Panc1 (cell line): ENCODE measurements at places on chromosomes 4 and X. TPM values are rescaled to one million over a fixed set of nuclear protein-coding genes. Genes with fewer than 3 reads are reported as not detected.

- peak; percentile 54 for DNase-seq
Measured at GRCh38 chr4:182925298-182925757, 8.1 kb upstream of the DCTD start.

GRCh38 chrX:154123241-154124219, 20.5 kb upstream of the OPN1LW start:
- DNase-seq: no peak

DNA sequence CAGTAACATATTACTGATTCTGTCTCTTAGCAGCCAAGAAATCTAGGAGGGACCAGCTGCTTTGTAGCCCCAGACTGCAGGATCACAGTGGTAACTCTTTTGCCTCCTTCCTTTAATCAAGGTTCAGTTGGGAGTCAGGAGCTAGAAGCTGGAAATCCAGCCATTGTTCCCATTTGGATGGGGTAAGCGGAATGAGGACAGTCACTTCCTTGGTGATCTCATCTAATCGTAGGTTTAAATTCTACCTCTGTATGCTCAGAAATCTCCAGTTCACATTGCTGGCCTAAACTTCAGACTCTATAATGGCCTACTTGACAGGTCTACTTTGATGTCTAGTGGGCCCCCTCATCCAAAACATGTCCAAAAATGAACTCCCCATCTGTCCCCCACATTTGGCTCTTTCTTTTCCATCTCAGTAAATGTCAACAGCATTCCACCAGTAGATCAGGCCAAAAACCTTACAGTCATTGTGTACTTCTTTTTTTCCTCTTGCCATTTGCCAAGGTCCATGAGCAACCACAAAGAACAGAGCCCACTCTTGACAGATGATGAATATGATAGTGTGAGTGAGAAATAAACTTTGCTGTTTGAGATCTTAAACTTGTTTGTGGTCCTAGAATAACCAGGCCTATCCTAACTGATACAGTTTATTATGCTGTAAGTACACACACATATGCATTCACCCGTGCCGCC, 40.1 kb downstream of the WWC2 start:
- DNase-seq: no peak

DNA sequence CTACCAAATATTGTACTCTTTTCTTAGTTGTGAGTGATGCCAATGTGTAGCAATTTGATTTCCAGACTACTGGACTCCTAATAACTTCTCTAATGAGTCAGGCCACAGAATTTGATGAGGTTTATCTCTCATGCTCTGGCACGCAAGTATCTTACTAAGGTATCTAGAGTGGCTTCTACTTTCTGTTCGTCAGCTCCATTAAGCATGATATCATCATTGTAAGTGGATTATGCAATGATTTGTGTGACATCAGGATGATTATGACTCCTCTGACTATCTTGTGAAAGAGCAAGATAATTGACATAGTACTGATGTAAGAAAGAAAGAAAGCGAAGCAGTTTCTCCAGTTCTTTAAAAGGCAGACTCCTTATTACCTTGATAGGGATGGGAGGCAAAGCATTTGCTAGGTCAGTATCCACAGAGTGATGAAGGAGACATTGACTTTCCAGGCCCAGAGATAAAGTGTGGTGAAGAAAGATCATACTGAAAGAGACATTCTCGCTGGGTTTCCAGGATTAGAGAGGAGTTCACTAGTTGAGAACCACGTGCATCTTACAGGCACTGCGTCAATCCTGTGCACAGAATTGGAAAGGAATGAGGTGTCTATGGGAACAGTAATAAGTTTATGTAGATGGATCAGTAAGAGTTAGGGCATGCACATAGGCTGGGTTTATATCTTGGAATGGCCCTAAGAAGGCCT, 161.9 kb upstream of the STK26 start:
- DNase-seq: no peak

ZBTB49 gene
- 4.2 TPM for total RNA-seq

- DNase-seq: no peak
Measured at GRCh38 chr4:95959633-95960032, 119.7 kb downstream of the PDHA2 start.

MAML3 gene
- total RNA-seq: 7.7 TPM

GRCh38 chr4:10721616-10722015, 37.0 kb upstream of the CLNK start:
- DNase-seq: no peak

NR3C2 gene
- 0.26 TPM for total RNA-seq

DNA sequence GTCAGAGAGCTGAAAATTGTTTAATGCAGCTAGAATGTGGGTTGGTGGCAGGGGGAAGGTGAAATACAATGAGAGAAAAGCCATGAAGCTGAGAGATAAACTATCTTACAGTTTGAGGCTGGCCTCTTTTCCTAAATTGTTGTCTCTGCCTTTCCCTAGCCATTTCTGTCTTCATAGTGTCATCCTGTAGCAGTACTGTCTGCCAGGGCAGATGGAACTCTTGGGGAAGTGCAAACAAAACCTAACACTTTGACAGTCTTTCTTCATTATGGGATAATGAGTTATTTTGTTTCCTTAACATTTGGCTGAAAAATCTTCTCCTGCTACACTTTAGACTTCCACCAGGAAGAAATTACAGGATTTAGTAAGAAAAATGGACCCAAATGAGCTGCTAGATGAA, 197.8 kb upstream of the ARX start:
- DNase-seq: no peak

GRCh38 chr4:15690020-15690809, 8.6 kb downstream of the FAM200B start:
- DNase-seq: no peak

DNA sequence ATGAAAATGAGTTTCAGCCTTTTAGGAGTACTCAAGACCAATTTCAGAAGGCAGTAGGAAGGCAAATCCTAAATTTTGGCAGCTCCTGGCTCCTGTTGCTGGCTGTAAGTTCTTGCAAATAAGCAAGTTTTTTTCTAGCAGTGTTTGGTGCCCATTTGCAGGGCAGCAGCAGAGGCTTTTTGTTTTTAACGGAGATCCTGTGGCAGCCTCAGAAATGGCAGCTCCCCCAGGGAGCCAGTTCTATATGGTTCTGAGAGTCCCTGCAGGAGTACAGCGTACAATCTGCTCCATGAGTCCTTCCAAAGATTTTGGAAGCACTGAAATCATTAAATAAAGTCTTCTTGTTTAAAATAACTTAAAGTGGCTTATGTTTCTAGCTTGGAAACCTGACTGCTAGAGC, 171.9 kb downstream of the NDST4 start:
- DNase-seq: no peak

DNA sequence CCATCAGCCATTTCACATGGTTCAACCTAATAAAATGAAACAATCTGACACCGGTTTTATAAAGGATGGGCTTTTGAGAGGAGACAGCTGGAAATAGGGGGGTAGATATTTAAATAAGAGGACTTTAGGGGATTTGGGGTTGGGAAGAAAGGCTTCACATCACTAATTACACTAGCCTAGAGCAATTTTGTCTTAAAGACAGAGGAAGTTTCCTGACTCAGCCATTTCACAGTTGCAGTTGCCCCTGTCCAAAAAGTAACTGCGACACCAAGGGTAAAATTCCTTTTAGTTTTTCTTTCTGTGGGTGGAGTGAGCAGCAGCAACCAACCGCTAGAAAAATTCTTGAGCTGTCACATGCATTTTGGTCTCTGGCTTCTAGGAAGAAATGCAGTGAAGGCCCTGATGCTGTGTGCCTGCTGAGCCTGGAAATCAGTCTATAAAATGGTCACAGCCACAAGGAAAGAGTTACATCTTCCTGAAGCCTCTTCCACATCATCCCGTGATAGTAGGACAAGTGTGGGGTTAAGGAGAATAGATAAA, 233.6 kb downstream of the ZNF674 start:
- DNase-seq: no peak

PABPC1L2B gene
- total RNA-seq: not detected

CDX4 gene
- total RNA-seq: not detected

GC gene
- 0.31 TPM for total RNA-seq

GRCh38 chrX:44068043-44068442, 94.9 kb upstream of the NDP start:
- no peak for DNase-seq

DNA sequence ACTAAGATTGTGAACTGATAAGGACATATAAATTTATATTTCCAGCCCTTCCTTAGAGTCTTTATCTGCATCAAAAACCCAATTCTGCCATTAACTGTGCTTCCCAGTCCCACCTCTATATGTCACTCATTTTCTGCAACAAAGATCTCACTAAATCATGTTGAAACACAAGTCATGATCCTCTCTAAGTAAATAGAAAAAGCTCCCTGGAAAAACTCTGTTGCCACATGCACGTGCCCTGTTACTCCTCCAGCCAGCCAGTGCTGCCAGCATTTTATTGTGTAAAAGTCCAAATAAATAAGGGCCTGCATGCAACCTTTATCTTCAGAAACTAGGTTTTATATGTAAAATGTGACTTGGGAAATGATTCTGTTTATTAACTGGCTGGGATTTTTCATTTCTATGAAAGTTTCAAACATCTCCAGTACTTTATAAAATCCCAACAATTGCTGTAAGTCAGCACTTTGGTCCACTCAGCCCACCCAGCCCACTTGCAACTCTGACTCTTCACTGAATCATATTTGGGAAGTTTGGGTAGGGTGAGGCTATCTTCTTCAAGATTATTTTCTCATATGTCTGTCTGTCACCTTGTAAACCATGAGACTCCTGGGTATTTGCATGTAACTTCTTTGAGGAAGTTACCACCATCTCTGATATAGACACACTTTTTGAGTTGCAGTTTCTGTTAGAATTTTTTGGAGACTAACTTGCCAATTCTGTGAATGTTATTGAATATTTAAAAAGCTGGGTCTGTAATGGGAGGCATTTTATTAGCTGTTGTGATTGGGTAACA, 40.0 kb upstream of the SMARCA5 start:
- no peak for DNase-seq

DNA sequence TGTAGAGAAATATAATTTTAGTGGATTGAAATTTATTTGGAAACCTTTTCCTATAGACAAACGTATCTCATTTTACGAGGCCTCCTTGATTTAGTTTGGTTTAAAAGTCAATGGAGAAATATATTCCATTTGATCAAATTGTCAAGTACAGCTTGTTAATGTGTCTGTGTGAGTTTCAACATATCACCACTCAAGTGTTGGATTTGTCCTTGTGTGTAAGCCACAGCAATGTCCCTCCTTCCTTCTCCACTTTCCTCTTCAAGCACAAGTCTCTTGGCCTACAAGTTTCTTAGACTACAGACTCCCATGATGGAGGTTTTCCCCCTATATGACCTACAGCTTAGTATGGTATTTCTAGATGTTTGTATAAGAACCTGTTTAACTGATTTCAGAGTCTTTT, 104.7 kb downstream of the SYNPO2 start:
- no peak for DNase-seq

DNA sequence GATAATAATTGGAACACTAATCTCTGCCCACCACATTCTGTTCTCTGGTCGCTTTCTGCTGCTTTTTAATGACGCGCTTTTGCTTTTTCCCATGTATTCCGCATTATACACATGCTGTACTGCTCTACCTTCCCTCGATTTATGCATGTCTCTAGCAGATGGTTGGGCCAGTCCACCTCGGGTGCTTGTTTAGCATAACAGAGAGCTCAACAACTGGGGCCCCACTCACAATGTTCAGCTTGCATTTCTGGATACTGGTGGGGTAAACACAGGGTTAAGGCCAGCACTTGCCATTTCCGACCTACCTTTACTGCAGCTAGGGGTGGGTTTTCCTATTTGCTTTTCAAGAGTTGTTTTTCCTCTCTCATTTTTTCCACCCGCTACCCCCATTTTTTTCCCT, 255.8 kb downstream of the SOX3 start:
- no peak for DNase-seq

CTSO gene
- total RNA-seq: 3.3 TPM

PNPLA4 gene
- total RNA-seq: 1.3 TPM

GRCh38 chr4:173318240-173318639, 15.9 kb downstream of the HMGB2 start:
- no peak for DNase-seq

- DNase-seq: no peak
Measured at GRCh38 chr4:4720646-4721045, 138.8 kb upstream of the MSX1 start.

WWC2 gene
- total RNA-seq: 80.3 TPM

CCDC160 gene
- not detected for total RNA-seq

DNA sequence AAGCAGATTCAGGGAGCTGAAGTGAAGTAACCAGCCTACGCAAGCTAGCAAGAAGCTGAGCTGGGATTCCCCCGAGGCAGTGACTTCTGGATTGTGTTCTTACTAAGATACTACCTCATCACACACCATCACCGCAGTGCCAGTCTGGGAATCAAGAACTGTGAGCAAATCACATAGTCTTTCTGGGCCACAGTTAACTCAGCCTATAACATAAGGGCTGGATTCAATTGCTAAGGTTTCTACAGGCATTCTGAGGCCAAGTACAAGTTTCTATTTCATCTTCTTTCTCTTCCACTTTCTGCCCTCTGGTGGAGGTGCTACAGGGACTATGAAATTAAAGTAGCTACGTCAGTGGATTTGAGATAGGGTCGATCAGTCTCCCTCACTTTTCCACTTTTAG, 1.4 kb upstream of the CORIN start:
- no peak for DNase-seq

PF4V1 gene
- total RNA-seq: 0.51 TPM

DNA sequence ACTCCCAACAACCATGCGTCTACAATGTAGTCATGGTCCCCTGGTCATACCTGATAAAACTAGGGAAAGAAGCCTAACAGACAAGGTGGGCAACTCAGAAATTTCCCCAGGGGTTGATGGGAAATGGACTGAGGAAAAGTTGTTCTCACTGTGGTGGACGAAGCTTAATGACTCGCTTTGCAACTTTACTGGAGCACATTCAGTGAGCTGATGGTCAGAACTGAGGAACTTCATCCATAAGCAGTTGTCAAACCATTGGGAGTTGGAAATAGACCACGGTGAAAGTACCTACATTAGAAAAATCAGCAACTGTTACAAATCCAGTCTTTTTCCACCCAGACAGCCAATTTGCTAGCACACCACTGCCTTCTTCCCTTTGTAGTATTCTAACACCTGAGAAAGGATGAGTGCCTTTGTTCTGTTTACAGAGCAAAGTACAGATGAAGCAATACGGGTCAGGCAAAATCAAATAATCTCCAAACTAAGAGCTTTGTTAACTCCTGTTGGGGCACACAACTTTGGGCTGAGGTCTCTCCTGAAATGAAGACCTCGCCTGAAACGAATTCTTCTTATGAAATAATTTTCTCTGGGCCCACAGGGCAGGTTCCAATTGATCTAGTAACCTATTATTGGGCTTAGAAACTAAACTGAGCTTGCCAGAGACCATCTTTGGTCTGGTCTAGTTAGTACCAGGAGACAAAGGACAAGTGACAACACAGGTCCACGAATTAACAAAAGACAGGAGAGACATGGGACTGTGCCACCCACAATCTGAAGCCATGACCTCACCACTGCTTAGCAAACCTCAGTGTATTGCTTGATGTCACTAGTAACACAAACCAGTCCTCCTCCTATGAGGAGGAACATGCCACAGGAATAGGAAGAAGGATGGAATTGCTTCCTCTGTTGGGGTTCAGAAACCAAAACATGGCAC, 58.9 kb upstream of the NFKB1 start:
- no peak for DNase-seq

GRCh38 chr4:6427439-6428090, 44.8 kb downstream of the PPP2R2C start:
- no peak for DNase-seq
